Stimulated activated CD4-positive, alpha-beta T cell treated with anti-CD3 and anti-CD28 coated beads, TNF-alpha, amount 100 ng/mL, for 1 hour (primary cell): ENCODE measurements at places on chromosomes 7 and 10.

- DNase-seq: no peak
These were observed 80.2 kb upstream of the CACNB2 start for GRCh38 chr10:18059826-18060559.

GRCh38 chr7:23230641-23231101 is 15.9 kb upstream of the GPNMB start:
- no peak for DNase-seq

DNA sequence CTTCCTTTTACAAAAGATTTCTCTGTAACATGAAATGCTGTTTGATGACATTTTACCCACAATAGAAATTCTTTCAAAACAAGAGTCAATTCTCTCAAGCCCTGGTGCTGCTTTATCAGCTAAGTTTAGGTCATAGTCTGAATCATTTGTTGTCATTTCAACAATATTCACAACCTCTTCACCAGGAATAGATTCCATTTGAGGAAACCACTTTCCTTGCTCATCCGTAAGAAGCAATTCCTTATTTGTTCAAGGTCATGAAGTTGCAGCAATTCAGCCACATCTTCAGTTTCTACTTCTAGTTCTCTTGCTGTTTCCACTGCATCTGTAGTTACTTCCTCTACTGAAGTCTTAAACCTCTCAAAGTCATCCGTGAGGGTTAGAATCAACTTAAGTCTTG is 315.3 kb downstream of the TYW1 start:
- DNase-seq: no peak

- DNase-seq: no peak
These were observed 11.0 kb downstream of the POT1 start for GRCh38 chr7:124918662-124919061.

DNA sequence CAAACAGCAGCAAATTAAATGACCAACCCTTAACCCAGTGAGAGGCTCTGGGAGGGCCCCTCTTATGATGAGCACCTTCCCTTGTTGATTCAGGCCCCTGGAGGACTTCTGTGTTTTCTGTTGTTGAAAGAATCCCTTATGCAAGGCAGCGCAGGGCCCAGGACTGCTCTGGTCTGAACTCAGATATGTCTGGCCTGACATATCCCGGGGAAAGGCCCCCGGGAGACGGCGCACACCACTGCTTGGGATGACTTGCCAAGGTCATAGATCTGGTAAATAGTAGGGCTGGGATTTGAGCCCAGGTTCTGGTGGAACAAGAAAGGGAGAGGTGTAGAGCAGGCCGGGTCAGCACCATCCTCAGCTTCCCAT is 124.0 kb downstream of the AOAH start:
- DNase-seq: no peak
